Hepatocyte (in vitro differentiated cells): ENCODE measurements at places on chromosomes 1 and 21. TPM values are rescaled to one million over a fixed set of nuclear protein-coding genes. Genes with fewer than 3 reads are reported as not detected.
A peak's percentile ranks its signal among the peaks of the same experiment; 100 is the strongest.

GRCh38 chr1:47751996-47752451 is 245.2 kb downstream of the TRABD2B start:
- peak; percentile 58 for DNase-seq
- no peak overlapping the region for H3K4me3 ChIP-seq
- no peaks in the 10 kb centered on the region for H3K27me3 ChIP-seq
- no peaks in the 10 kb centered on the region for H3K36me3 ChIP-seq
- H3K27ac ChIP-seq: peak overlapping the region; percentile 25

- no peak overlapping the region for H3K4me3 ChIP-seq
- no peaks in the 10 kb centered on the region for H3K27me3 ChIP-seq
- H3K4me1 ChIP-seq: peaks cover 12% of the 10 kb centered on the region
Measured at GRCh38 chr1:110433803-110434202, 17.1 kb upstream of the PROK1 start.

DNA sequence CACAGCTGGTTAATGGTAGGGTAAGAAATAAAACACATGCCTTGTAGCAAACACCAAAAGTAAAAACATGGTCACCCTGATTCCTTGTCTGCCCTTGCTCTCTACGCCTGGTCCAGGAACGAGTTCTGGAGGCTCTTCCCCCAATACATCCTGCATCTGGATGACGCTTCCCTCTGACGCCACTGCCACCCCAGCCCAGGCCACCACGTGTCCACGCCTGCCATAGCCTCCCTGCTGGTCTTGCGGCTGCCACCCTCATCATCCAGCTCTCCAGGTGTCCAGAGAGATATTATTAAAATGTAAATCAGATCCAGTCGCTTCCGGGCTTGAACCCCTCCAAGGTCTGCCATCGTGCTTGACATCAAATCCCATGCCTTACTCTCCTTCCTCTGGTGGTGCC is 39.3 kb downstream of the IGSF21 start:
- H3K27me3 ChIP-seq: no peaks in the 10 kb centered on the region
- no peaks in the 10 kb centered on the region for H3K4me1 ChIP-seq
- no peak for DNase-seq
- no peak overlapping the region for H3K27ac ChIP-seq

HPCA gene
- polyA plus RNA-seq: 0.85 and 1.0 TPM in 2 replicates

DNA sequence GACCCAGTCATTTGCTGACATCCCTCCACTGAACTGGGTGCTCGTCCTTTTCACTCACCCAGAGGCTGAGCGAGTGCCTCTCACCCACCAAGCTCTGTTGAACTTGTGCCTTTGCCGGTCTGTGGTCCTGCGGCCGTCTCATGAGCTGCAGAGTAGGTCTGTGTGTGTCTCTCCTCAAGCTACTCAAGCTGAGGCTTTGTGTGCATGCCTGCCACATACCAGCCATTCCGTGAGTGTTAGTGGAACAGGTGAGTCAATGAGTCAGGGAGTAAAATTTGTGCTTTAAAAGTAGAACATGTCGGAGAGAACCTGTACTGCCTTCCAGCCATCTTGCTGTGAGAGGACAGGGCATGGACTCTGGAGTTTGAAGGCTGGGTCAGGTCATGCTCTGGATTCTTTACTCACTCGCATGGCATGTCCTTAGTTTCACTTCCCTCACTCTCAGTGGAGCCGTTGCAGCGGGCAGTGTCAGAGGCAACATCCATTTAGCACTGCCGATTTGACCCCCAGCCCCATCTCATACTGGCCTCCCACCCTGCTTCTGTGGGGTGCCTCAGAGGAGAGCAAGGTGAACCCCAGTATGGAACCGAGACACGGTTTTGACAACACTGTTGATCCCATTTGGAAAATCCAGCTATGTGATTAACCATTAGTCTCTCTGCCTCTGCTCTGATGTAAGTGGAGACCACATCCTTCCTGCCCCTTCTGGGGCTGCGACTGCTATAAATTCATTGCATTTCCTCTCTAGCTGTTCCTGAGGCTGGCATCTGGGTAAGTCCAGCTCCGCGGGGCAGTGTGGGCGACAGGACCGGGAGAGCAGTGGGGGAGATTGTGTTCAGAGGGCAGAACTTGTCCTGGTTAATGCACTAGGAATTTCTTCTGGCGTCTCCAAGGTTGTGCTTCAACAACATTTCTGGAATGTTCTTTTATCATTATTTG is at the start of gene NLRP3:
NLRP3 (plus strand) TSS at position 751 of the 939 bp plus-strand sequence. CDS start 2,628 bp downstream, outside the sequence.
- no peak within 1 kb of the TSS for H3K27ac ChIP-seq
- no peak within 1 kb of the TSS for H3K4me3 ChIP-seq
- no peaks in the 10 kb centered on the region for H3K27me3 ChIP-seq
- no peaks in the 10 kb centered on the region for H3K36me3 ChIP-seq

- H3K27ac ChIP-seq: no peak overlapping the region
- no peaks in the 10 kb centered on the region for H3K27me3 ChIP-seq
- no peaks in the 10 kb centered on the region for H3K36me3 ChIP-seq
- DNase-seq: peak; percentile 12
- no peaks in the 10 kb centered on the region for H3K4me1 ChIP-seq
- H3K4me3 ChIP-seq: no peak overlapping the region
Measured at GRCh38 chr1:52426371-52426770, 22.0 kb downstream of the PRPF38A start.

- no peaks in the 10 kb centered on the region for H3K27me3 ChIP-seq
- H3K4me1 ChIP-seq: peaks cover 25% of the 10 kb centered on the region
- no peaks in the 10 kb centered on the region for H3K36me3 ChIP-seq
Measured at GRCh38 chr21:33700491-33700890, 58.2 kb downstream of the ITSN1 start.

PSRC1 gene
- 9.1 and 13.7 TPM in 2 replicates for polyA plus RNA-seq

DNA sequence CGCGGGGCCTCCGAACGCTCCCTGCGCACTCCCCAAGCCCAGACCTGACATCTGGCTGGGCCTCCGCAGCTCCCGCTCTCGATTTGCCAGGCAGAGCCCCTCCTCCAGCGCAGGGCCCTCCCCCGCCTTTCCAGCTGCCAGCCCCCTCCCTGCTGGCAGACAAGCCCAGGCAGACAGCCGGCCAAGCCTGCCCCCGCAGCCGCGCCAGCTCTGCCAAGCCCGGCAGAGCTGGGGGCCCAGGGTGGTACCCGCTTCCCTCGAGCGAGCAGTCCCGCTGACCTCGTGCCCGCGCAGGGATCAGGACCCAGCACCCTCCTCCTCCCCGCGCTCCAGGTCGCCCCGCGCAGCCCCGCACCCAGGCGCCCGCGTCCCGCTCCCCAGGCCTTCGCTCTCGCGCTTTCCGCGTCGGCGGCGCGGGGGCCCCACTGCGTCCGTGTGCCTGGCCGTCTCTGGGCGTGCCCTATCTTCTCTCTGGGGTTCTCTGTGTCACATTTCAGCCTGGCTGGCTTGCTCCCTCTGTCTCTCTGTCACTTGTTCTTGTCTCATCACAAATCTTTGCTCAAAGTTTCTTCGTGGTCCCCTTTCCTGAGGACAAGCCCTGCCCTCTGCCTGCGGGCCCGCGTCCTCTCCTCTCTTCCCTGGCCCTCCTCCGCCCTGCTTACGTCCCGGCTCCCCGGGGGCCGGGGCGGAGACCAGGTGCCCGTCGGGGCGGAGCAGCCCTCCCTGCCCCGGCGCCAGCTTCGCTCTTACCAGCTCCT is 580 bp downstream of the INKA2 start:
- peak overlapping the region; percentile 83 for H3K27ac ChIP-seq
- peak overlapping the region; percentile 37 for H3K4me3 ChIP-seq
- H3K36me3 ChIP-seq: no peaks in the 10 kb centered on the region
- peak; percentile 79 for DNase-seq
- peaks cover 26% of the 10 kb centered on the region for H3K27me3 ChIP-seq

PRDM16 gene
- 7.7 and 8.1 TPM in 2 replicates for polyA plus RNA-seq

TRIM46 gene
- 1.9 and 2.1 TPM in 2 replicates for polyA plus RNA-seq

CC2D1B gene
- polyA plus RNA-seq: 21.5 and 25.5 TPM in 2 replicates

- H3K36me3 ChIP-seq: no peaks in the 10 kb centered on the region
- DNase-seq: no peak
- peaks cover 14% of the 10 kb centered on the region for H3K4me1 ChIP-seq
Measured at GRCh38 chr1:55217226-55217986, 2.2 kb upstream of the USP24 start.

RCOR3 gene
- polyA plus RNA-seq: 25.0 and 25.6 TPM in 2 replicates

OR2T29 gene
- not detected in 2 replicates for polyA plus RNA-seq

GRCh38 chr21:18913914-18914313 is 510.3 kb upstream of the TMPRSS15 start:
- no peaks in the 10 kb centered on the region for H3K27me3 ChIP-seq
- no peaks in the 10 kb centered on the region for H3K36me3 ChIP-seq
- H3K27ac ChIP-seq: no peak overlapping the region
- DNase-seq: no peak
- H3K4me3 ChIP-seq: no peak overlapping the region

GRCh38 chr21:31920275-31920674 is 47.5 kb downstream of the HUNK start:
- H3K36me3 ChIP-seq: no peaks in the 10 kb centered on the region
- DNase-seq: no peak
- H3K27me3 ChIP-seq: no peaks in the 10 kb centered on the region
- H3K4me1 ChIP-seq: no peaks in the 10 kb centered on the region
- no peak overlapping the region for H3K27ac ChIP-seq

DNA sequence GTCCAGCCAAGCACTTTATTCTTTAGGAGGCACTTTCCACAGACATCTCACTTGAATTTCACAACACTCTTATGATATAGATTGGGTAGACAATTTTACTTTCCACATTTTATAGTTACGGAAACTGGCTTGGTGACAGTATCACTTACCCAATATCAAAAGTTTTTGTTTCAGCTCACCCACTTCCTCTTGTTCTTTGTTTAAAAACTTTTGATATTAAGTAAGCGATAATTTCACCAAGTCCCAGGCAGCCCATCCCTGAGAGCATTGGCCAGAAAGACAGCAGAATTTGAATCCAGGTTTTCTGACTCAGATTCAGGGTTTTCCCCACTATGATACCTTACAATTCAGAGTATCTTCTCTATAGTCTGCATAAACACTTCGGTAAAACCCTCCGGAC is 60.0 kb downstream of the LRIG2 start:
- H3K27ac ChIP-seq: no peak overlapping the region
- H3K4me3 ChIP-seq: no peak overlapping the region
- DNase-seq: no peak
- no peaks in the 10 kb centered on the region for H3K36me3 ChIP-seq

- no peak for DNase-seq
- H3K4me1 ChIP-seq: no peaks in the 10 kb centered on the region
- no peak overlapping the region for H3K27ac ChIP-seq
- H3K36me3 ChIP-seq: no peaks in the 10 kb centered on the region
- H3K27me3 ChIP-seq: no peaks in the 10 kb centered on the region
- no peak overlapping the region for H3K4me3 ChIP-seq
Measured at GRCh38 chr21:31278511-31279130, 65.4 kb downstream of the TIAM1 start.

- no peaks in the 10 kb centered on the region for H3K36me3 ChIP-seq
- H3K27me3 ChIP-seq: no peaks in the 10 kb centered on the region
- no peaks in the 10 kb centered on the region for H3K4me1 ChIP-seq
- H3K4me3 ChIP-seq: no peak overlapping the region
- DNase-seq: no peak
Measured at GRCh38 chr1:2926447-2927055, 94.7 kb upstream of the ACTRT2 start.

GRCh38 chr1:246709835-246710234 is 14.4 kb upstream of the SCCPDH start:
- H3K4me3 ChIP-seq: no peak overlapping the region
- peak overlapping the region; percentile 28 for H3K27ac ChIP-seq
- H3K4me1 ChIP-seq: no peaks in the 10 kb centered on the region
- peak; percentile 57 for DNase-seq
- no peaks in the 10 kb centered on the region for H3K27me3 ChIP-seq

DNA sequence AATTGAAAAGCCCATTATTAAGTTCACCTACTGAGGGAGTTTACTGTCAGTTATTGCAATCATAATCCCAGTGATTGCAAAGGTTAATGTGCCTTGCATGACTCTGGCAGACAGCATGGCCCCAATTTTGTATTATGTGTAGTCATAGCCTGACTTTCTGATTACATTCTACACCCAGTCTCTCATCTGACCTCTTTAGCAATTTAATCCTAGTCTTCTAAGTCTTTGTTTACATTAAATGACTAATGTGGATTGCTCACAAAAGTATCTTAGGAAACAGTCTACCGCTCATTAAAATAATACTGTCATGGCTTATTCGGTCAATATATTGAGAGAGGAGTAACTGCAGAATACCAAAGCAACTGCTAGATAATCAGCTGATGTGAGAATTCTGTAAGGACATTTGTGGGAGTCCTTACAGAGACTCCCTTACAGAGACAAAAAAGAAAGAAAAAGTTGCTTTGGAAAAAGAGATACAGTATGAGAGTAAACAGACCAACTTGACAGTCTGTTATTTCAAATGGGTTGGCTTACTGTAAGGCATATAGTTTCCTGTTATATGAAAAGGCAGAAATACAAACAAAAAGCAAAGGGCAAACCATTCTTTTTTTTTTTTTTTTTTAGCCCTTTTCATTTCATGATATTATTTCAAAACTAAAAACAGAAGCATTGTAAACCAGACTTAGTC is 42.8 kb downstream of the SMG7 start:
- no peaks in the 10 kb centered on the region for H3K36me3 ChIP-seq
- H3K27ac ChIP-seq: peak overlapping the region; percentile 25
- no peak overlapping the region for H3K4me3 ChIP-seq
- peaks cover 12% of the 10 kb centered on the region for H3K4me1 ChIP-seq

DNTTIP2 gene
- polyA plus RNA-seq: 34.4 and 37.8 TPM in 2 replicates

GRCh38 chr1:15475752-15476314 is at the start of gene CELA2B:
Gene CELA2B, plus strand, starts transcription at chr1:15476104. Its CDS starts 22 bp downstream, at chr1:15476126.
- H3K36me3 ChIP-seq: no peaks in the 10 kb centered on the region
- H3K4me1 ChIP-seq: peaks cover 3% of the 10 kb centered on the region
- no peak within 1 kb of the TSS for H3K4me3 ChIP-seq
- H3K27ac ChIP-seq: no peak within 1 kb of the TSS

- H3K36me3 ChIP-seq: no peaks in the 10 kb centered on the region
- H3K4me1 ChIP-seq: no peaks in the 10 kb centered on the region
- no peak for DNase-seq
- no peaks in the 10 kb centered on the region for H3K27me3 ChIP-seq
- no peak overlapping the region for H3K4me3 ChIP-seq
Measured at GRCh38 chr1:6831366-6831765, 46.1 kb downstream of the CAMTA1 start.

GRCh38 chr1:150558761-150559655 is 9.8 kb downstream of the ADAMTSL4 start:
- no peak overlapping the region for H3K4me3 ChIP-seq
- H3K27ac ChIP-seq: no peak overlapping the region
- no peaks in the 10 kb centered on the region for H3K27me3 ChIP-seq
- H3K36me3 ChIP-seq: no peaks in the 10 kb centered on the region

DNA sequence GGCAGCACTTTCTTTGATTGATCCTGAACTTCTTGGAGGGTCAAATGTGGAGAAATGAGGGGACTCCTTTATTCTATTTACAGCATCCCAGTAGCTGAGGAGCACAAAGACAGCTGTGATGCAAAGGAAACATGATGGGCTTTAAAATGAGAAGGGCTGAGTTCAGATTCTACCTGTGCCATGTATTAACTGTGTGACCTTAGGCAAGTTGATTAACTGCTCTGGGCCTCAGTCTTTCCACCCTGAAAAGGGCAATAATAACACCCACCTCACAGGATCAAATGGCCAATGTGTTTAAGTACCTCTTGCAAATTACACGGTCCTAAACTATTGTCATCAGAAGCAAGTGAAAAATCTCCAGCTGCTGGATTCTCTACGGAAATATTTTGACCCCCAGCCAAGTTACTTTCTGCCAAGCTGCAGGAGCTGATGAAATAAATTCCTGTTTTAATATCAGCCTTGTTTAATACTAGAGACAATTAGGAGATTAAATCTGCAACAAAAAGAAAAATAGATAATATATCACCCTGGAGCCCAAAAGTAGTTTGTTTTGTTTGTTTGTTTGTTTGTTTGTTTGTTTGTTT is 15.7 kb downstream of the TMEM81 start:
- H3K27me3 ChIP-seq: no peaks in the 10 kb centered on the region
- no peak overlapping the region for H3K27ac ChIP-seq
- no peak for DNase-seq
- H3K4me3 ChIP-seq: no peak overlapping the region
- H3K4me1 ChIP-seq: no peaks in the 10 kb centered on the region
- no peaks in the 10 kb centered on the region for H3K36me3 ChIP-seq
